ENCODE measurements at places on chromosomes 12 and 14.

DNA sequence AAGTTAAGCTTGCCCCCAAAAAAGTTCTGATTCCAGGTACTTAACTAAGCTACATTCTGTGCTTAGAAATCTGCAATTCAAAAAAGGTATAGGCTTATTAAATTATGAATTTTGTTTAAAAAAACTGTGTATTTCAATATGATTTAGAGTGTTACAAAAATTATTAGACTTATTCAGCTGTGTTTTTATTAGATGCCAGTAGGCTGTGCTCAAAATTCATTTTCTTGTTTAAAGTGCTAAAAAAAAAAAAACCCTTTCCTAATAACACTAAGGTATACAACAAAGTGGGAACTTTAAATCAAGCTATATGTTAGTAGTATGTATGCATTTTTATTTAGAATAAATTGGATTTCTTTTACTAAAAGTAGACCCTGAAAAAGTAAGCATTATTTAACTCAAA, 25.0 kb downstream of the LRRC9 start:
- DNase-seq = no peak

DNA sequence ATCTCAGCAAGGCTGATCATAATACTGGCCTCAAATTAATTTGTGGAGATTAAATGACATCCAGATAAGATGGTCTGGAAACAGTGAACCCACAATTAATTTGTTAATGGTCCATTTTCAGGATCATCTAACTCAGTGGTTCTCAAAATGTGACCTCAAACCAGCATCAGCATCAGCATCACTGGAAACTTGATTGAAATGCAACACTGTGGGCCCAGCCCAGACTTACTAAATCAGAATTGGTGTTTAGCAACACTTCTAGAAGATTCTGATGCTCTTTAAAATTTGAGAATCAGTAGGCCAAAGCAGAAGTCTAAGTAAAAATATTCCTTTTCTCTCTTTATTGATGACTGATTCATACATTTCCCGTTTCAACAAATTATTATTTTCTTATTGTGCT, 10.7 kb upstream of the KRT82 start:
- DNase-seq = no peak

DNA sequence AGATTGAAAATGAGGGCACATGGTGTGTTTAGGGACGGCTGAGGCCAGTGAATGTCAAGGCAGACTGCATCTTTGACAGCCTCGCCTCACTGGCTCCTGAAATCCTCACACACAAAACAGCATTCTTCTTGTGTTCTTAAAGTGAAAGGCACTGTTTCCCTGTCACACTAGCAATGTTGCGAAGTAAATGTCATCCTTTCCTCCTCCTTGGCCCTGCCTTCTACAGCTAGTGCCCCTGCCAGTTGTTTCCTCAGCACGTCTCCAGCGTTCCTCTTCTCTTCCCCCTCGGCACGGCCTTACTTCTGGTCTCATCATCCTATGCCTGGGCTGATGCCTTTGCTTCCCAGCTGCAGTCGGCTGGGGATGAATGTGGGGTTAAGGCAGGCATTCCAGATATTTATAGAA, 129.4 kb upstream of the DNM1L start:
- peak; percentile 60 for DNase-seq

- DNase-seq = no peak
Measured at GRCh38 chr12:68377881-68378280, 45.7 kb upstream of the MDM1 start.

DNA sequence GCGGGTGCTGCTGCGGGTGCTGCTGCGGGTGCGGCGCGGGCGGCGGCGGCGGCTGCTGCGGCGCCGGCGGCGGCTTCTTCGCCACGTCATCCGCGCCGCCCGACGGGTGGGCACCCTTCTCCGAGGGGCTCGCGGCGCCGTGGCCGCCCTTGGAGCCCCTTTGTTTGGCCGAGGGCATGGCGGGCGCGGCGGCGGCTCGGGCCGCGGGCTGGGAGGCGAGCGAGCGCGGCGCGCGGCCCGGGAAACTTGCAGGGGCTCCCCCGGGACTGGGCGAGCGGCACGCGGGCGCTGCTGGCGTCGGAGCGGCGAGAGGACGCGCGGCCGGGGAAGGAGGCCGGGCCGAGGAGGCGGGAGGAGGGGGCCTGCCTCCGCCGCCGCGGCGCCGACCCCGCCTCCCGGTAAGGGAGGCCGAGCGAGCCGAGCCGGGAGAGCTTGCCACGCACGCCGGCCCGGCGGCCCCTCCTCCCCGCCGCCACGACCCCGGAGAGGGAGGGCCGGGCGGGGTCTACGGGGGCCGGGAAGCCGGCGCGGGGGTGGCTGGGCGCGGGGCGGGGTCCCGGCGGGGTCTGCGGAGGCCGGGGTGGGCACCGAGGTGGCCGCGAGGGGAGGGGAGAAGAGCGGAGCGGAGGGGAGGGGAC, at the start of gene CKAP4:
TSS of gene CKAP4 (minus strand) at position 347 of the 638 bp plus-strand sequence. CDS start at position 178, 169 bp downstream.
- peak; percentile 87 for DNase-seq

DNA sequence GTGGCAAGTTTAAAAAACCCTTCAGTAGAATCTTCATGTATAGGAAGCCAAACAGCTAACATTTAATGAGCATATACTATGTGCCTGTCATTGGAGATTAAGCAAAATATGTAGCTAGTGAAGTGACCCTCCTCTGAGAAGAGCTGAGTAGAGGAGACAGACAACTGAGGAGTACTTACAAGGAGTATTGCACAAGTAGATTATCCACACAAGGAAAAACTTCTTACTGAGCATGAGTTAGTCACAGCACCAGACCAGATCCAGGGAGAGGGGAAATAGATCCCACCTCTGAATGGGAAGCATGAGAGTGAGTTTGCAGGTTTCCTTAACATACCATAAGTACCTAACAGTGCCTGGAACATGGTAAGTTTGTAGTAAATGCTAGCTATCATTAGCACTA, 33.0 kb downstream of the FRMD6 start:
- DNase-seq = no peak

DNA sequence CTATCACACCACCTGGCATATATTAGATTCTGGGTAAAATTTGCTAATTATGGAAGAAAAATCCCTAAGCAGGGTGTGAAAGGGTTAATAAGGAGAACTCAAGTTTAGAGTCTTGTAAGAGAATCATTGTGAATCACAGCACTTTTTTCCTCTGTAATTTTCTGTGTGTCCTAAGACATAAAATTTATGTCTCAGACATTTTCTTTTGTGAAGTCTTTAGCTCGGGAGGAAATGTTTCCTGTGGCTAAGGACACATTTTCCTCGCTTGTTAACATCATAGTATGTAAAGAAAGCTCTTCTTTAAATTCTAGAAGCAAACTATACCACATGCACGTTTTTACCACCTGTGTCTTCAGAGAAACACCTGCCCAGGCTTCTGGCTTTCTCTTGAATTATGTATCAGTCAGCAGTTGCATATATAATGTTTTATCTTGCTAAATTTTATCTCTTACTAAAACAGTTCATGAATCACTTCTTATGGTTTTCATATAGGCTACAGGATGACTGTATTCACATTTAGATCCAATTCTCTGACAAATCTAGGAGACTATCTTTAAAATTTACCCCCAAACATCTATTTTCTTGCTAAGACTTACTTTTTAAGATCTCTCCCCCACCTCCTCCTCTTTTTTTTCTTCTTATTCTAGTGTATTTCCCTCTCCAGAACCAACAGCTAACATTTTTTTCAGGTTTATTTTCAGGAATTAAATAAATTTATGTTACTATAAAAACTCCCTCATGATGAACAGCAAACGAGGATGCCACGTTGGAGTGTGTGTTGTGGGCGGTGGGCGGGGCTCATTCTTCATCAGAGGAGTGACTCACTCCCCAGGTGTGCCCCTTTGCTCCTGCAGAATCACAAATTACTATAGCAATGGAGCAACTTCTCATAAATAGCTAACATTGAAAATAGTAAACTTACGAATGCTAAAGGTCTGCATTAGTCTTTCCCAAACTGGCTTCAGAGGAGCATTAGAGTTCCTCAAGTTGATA, 11.6 kb upstream of the CSRP2 start:
- no peak for DNase-seq

GRCh38 chr14:48546996-48547395, 871.6 kb upstream of the MDGA2 start:
- no peak for DNase-seq
